Right atrium auricular region (tissue), 2 donors: ENCODE measurements at places on chromosomes 12 and 14.

- no peak for DNase-seq
Measured at GRCh38 chr12:12210983-12211382, 55.9 kb downstream of the LRP6 start.

DNA sequence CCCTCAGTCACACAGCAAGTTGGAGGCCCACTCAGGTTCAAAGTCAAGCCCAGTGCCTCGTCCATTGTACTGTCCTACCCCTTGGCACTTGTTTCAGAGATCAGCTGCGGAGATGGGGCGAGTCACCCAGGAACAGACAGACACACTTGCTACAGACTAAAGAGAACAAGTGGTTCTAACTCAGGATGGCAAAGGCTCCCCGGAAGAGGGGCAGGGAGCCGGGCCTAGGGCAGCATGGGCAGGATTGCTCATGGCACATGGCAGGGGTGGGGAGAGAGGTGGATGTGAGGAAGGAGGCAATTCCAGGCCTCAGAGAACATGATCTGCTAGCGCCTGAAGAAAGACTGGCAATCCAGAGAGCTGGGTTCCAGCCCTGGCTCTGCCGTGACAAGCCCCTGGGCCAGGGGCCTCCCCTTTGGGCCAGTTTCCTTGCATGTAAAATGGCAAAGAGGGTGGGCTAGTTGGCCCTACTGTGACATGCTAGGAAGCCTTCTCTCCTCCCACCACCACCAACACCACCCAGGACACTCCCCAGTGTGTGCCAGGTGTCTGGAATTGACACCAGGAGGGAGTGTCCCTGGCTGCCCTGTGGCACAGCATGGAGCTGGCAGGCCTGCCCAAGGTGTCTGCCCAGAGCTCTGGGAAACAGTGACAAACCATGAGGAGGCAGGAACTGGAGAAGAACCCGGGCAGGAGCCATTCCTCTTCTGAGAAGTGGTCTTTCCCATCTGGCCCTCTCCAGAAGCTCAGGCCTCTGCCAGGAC lies 24.0 kb upstream of the IRF2BPL start:
- DNase-seq: no peak

GRCh38 chr14:20905676-20906075 lies 14.5 kb downstream of the RNASE3 start:
- DNase-seq: no peak

DNA sequence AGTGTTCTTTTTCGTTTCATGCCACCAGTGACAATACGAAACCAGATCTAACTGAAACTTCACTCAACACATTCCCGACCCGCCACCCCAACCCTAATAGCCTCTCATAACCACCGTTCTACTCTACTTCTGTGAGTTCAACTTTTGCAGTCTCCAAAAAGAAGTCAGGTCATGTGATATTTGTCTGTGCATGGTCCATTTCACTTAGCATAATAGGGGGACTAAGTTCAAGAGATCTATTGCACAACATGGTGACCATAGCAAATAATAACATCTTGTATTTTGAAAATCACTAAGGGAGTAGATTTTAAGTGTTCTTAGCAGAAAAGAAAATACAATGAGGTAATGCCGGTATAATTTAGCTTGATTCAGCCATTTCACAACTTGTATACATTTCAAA lies 376.4 kb downstream of the DIO2 start:
- no peak for DNase-seq

GRCh38 chr12:108587826-108588225 lies 10.1 kb downstream of the TMEM119 start:
- DNase-seq: no peak

- DNase-seq: no peak
Measured at GRCh38 chr14:68442828-68443629, 349.8 kb downstream of the ZFP36L1 start.

GRCh38 chr12:102503056-102503681 lies 22.8 kb upstream of the IGF1 start:
- DNase-seq: no peak

DNA sequence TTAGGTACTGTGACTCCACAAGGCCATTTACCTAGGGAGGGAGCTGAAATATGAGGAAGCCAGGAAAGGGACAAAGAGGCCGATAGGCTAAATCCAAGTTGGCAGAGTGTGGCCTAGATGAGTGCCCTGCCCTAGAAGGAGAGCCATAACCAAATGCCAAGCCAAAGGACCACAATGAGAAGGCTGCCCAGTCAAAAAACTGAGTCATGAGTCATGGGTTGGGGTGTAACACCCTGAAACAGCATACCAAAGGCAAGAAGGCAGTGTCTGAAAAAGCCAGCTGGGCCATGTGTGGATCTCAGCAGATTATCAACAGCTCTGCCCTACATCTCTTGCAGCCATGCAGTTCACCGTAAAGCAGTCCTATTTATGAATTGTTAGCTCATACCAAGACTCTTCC lies 171.7 kb downstream of the PHLDA1 start:
- no peak for DNase-seq

GRCh38 chr12:120263748-120264085 lies 1.8 kb downstream of the PXN start:
- no peak for DNase-seq

DNA sequence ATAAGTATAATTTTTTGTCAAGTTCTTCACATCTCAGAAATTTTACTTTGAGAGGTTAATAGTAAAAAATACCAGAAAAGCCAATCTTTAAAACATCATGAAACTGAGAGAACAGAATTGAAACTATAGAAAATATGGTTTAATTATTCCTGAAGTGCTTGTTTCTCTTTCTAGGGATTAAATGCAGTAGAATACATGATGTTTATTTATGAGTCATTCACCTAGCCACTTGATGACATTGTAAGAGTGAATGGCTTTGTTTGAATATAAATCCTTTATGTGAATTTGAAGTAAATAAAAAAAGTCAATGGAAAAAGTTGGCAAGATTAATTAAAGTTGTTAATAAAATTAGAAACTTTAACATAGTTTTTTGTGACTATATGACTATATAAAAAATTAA lies 48.4 kb downstream of the KTN1 start:
- DNase-seq: no peak

GRCh38 chr12:2429032-2429431 lies 365.7 kb upstream of the FKBP4 start:
- no peak for DNase-seq

DNA sequence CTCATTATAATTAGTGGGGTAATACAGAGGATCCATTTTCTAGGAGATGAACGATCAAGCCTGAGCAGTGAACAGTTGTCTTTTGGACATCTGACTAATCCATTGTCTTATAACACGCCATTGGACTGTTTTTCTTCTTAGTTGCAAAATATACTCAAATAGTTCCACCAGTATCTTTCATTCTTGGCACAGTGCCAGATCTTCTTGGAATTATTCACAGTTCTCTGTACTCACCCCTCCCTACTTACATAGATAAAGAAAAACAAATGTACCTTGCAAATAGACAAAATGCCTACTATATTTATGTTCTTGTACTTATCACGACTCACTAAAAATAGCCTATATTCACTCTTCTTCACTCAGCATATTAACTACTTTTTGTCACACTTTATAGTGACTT lies 3.8 kb downstream of the CBLN3 start:
- DNase-seq: no peak

GRCh38 chr14:62957562-62957961 lies 87.7 kb downstream of the KCNH5 start:
- no peak for DNase-seq

- DNase-seq: no peak
Measured at GRCh38 chr12:132021031-132021871, 71.5 kb downstream of the EP400 start.

DNA sequence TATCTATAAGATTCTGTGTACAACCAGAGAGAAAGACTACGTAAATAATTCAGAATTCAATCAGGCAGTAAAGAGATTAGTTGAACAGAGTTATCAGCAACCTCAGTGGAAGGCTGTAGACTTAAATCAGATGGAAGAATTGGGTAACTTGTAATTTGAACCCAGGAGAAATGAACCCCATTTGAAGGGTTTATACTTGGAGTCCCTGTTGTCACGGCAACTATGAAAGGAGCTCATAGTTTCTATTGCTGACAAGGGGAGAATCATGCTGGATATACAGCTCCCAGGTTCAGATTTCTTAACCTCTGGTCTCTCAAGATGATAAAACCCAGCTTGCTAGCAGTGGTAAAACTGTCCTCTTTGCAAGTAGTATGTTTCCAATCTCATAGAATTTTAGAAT lies 54.4 kb upstream of the BMP4 start:
- no peak for DNase-seq

GRCh38 chr14:21498540-21499526 lies 12.3 kb downstream of the METTL3 start:
- no peak for DNase-seq
